Hematopoietic multipotent progenitor cell treated with erythropoietin and hydrocortisone succinate and interleukin-3 and kit ligand, for 6 days (in vitro differentiated cells): ENCODE measurements at places on chromosomes 5 and 9.
A peak's percentile ranks its signal among the peaks of the same experiment; 100 is the strongest.

GRCh38 chr5:9686216-9686615 lies 56.1 kb upstream of the TAS2R1 start:
- DNase-seq: no peak

GRCh38 chr9:129606161-129607026 lies 14.5 kb downstream of the C9orf50 start:
- DNase-seq: no peak

GRCh38 chr9:7375013-7375511 lies 424.5 kb downstream of the DMAC1 start:
- no peak for DNase-seq

GRCh38 chr9:136140966-136141365 lies 22.3 kb upstream of the TMEM250 start:
- DNase-seq: no peak

- peak; percentile 68 for DNase-seq
Observed at GRCh38 chr9:129412814-129413536, 207.9 kb downstream of the C9orf50 start.

- no peak for DNase-seq
Observed at GRCh38 chr9:2742214-2742613, 24.9 kb downstream of the KCNV2 start.

DNA sequence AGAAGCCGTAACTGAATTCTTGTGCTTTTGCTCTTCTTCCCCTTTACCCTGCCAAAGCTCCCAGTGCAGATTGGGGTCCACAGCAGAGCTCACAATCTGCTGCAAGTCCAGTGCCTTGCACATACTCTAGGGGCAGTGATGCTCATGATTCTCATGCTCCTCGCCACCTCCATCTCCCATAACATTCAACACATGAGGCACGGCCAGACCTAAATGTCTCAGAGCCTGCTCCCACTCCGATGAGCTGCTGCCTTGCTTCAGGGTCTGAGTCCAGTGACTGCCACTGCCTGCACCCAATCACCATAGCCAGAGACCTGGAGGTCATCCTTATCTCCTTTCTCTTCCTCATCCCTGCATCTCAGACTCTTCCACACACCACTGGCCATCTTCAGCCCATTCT lies 10.5 kb downstream of the CSF1R start:
- DNase-seq: peak; percentile 47

- DNase-seq: peak; percentile 93
Observed at GRCh38 chr9:15306757-15307522, at the start of gene TTC39B. TSS of gene TTC39B (minus strand) at chr9:15307216. CDS start at chr9:15307125, 91 bp downstream.

GRCh38 chr5:171897231-171897630 lies 109.2 kb downstream of the FBXW11 start:
- no peak for DNase-seq

- DNase-seq: no peak
Observed at GRCh38 chr9:81083067-81083466, 606.3 kb downstream of the TLE1 start.
